ENCODE measurements at places on chromosomes 3 and 15.

GRCh38 chr15:73930371-73930770, 4.1 kb downstream of the LOXL1 start:
- no peak for DNase-seq

DNA sequence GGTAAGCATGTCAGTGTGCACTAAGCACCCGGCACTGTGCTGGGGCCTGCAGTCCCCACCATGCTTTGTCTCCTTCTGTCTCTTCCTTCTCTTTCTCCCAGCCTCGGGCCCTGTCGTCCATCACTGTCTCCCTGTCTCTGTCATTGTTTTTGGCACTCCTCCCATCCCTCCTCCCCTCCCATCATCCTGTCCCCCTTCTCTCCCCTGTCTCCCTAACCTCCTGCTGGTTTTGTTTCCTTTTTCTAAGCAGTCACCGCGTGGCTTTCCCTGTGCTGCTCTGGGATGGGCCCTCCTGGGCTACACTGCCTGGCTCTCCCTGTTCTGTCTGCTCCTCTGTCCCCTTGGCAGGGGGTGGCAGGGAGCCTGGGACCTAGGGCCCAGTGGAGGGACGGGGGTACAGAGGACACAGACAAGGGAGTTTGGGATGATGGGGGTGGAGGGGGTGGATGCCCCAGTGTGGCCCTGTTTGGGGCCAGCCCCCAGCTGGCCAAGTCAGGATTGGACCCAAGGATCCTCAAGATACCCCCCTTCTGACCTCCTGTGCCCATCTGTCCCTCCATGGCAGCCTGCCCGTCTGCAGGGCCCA, 5.7 kb downstream of the CHST13 start:
- DNase-seq: no peak

DNA sequence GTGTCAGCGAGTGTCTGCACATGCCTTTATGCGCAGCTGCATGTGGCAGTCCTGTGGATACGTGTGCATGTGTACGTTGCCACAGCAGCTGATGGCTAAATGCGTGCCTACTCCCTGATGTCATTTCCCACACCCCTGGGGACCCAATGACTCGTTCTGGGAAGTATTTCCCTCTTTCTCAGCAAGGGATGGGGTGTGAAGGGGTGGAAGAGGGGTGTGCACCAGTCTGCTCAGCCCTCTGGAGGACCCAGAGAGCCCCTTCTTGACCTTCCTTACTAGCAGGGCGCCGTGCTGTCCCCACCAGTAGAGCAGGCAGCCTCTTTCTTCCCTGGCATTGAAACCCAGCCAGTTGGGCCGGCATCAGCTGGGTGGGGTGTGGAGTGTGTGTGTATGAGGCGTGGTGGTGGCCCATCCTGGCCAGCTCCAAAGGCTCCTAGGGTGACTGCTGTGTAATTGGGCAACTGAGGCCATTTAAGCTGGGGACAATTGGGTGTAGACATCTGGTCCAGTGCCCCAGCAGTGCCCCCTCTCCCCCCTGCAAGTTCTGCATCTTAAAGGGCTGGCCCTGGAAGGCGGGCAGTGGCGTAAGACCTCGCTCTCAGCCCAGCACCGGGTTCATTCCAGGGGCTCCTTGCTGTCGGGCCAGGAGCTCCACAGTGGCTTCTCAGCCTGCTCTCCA, 19.2 kb downstream of the SNX33 start:
- DNase-seq: no peak

- DNase-seq: no peak
These were observed 2.2 kb downstream of the STRA6 start for GRCh38 chr15:74200412-74200815.

- no peak for DNase-seq
These were observed 105.3 kb upstream of the LINGO1 start for GRCh38 chr15:77738038-77738370.

DNA sequence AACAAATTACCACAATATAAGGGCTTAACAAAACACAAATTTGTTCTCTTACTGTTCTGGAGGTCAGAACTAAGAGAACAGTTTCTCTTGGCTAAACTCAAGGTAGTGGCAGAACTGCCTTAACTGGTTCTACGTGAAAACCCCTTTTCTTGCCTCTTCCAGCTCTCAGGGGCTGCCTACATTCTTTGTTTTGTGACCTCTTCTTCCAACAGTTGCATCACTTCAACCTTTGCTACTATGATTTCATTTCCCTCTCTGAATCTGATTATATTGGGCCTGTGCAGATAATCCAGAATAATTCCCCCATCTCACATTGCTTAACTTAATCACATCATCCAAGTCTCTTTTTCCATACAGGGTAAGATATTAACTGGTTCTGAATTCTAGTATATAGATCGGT, 624.6 kb downstream of the ZPLD1 start:
- no peak for DNase-seq
